ENCODE measurements at places on chromosomes 2 and 18.

DNA sequence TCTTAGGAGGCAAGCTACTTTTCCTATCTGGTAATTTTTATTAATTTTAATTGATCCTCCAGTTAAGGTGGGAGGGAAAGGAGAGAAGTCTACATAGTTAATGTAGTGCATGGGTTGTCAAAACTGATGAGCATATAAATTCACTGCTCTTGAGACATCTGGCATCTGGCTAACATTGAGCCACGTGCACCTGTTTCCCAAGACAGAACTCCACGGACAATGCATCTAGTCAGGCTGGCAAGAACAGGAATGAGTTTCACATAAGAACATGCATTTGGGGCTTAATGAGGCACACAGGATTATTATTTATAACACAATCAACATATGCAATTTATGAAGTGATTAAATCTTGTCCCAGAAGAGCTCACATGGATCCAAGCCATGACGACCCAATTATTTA is 16.2 kb upstream of the RAB1A start:
- no peak for DNase-seq

GRCh38 chr18:27355308-27355707 is 170.2 kb upstream of the CHST9 start:
- no peak for DNase-seq

DNA sequence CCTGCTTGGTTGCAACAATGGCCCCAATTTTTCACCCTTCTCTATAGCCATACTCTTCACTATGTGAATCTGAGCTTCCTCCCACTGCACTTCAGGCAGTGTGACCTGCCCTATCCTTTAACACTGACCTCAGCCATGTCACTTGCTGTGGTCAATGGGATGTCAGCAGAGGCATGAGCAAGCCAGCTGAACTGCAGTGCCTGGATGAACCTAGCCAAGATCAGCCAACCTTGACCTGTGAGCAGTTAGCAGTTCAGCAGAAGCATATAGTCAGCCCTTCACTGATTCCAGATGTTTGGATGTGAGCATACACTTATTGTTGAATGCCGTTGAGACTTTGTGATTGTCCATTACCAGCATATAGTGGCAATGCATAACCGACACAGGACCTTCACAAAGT is 63.4 kb upstream of the BOD1L2 start:
- DNase-seq = no peak

GRCh38 chr18:23710068-23710527 is 20.8 kb downstream of the LAMA3 start:
- DNase-seq = peak; percentile 60

DNA sequence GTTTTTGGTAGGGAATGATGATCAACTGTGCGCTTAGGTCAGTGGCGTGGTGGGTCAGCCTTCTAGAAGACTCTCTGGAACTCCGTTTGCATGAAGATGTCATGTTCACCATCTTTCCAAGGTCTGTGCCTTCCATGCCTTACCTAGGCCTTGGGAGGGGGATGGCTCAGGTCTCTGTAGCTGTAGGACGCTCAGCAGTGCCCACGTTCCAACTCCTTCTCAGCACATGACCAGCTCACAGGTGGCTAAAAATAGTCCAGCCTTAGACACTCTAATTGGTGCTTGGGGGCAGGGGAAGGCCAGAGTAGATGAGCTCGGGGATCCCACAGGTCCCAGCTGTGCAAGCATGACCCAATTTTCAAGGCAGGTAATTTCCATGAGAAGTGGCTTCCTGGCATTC is 42.3 kb upstream of the TEX51 start:
- DNase-seq = no peak

- DNase-seq = no peak
Measured at GRCh38 chr2:85158559-85159273, 25.5 kb downstream of the TCF7L1 start.

DNA sequence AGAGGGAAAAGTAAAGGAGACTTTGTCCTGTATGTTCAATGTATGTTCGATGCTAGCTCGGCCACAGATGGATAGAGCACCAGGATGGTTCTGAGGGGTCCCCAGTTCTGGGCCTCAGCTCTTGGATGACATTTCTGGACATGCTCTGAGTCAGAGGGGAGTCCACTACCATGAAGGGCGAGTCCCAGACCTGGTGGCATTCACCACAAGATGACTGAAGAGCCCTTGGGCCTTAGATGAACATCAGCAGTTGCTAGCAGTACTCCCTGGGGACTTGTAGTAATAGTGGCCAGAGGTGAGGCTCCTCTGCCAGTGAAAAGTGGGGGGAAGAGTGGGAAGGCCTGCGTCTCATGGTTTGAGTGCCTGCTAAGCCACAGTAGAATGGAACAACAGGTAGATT is 109.5 kb downstream of the GRB14 start:
- no peak for DNase-seq

DNA sequence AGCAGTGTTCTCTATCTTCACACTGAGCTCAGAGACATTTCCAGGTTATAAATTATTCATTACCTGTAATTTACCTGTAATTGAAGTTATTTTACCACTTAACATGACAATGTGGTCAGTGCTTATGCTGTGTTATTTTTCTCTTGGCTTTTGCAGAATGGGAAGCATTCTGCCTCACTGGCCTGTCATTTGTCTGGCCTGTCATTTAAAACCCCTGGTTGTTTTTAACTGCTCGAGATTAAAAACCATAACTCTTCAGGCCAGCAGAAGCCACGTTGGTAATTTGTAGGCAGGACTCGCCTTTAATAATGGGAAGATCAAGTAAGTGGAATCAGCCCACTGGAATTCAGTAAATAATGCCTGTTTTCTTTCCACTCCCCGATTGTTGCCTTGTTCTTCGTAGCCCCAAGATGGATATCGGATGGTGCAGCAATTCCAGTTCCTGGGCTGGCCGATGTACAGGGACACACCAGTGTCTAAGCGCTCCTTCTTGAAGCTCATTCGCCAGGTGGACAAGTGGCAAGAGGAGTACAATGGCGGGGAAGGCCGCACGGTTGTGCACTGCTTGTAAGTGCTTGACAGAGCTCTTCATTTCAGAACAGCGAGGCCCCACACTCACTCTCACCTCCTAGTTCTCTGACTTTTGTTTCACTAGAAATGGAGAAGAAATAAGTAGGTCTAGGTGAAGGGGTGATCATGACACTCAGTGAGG is 222.4 kb upstream of the RAB12 start:
- no peak for DNase-seq

GRCh38 chr2:174085781-174086180 is 120.6 kb upstream of the SP3 start:
- DNase-seq = no peak

- peak; percentile 17 for DNase-seq
Measured at GRCh38 chr2:234091432-234091879, 41.0 kb downstream of the SPP2 start.

DNA sequence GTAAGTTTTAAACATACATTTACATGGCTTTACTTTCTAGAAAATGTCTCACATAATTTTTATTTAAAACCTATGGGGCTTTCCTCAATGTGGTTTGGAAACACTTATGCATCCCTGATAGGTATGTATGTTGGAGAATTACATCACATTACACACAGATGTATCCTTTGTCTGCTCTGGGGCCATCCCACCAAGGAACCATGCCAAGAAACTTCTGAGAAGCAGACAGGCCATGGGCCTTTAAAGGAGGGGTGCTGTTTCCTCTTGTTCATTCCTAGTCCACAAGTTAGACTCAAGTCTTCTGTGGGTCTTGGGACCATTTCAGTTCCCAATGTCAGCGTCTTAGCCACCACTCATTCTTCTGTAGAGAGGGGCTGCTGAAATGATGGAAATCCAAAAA is 162.0 kb upstream of the SETBP1 start:
- DNase-seq = peak; percentile 28

- no peak for DNase-seq
Measured at GRCh38 chr18:50080932-50081560, 113.9 kb downstream of the MYO5B start.

- peak; percentile 55 for DNase-seq
Measured at GRCh38 chr18:9348079-9348671, 13.6 kb downstream of the TWSG1 start.

GRCh38 chr2:58866040-58866439 is 624.9 kb upstream of the FANCL start:
- no peak for DNase-seq

DNA sequence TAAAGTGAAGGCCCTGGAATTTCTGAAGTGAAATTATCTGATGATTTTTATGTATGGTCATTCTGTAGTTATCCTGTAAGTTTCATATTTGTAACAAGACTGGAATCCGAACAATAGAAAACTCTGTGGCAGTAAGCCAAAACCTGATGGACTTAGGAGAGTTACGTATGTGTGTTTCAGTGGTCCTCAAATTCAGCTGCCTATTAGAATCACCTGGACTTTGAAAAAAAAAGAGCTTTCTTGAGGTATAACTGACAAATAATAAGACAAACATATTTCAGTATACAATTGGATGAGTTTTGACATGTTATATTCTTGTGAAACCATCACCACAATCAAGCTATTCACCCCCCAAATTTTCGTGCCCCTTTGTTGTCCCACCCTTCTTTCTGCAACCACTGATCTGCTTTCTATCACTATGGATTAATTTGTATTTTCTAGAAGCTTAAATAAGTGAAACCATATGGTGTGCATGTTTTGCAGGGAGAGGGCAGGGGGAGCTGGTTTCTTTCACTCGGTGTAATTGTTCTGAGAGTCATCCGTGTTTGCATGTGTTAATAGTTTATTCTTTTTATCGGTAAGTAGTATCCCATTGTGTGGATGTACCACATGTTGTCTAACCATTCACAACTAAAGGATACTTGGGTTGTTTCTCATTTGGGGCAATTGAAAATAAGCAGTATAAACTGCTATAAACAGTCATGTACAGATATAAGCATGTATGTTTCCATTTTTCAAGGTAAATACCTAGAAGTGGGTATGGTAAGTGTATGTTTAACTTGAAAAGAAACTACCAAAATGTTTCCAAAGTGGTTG is 50.2 kb upstream of the EML4 start:
- DNase-seq = no peak

- DNase-seq = no peak
Measured at GRCh38 chr18:35378574-35378896, 1.4 kb upstream of the ZNF396 start.

DNA sequence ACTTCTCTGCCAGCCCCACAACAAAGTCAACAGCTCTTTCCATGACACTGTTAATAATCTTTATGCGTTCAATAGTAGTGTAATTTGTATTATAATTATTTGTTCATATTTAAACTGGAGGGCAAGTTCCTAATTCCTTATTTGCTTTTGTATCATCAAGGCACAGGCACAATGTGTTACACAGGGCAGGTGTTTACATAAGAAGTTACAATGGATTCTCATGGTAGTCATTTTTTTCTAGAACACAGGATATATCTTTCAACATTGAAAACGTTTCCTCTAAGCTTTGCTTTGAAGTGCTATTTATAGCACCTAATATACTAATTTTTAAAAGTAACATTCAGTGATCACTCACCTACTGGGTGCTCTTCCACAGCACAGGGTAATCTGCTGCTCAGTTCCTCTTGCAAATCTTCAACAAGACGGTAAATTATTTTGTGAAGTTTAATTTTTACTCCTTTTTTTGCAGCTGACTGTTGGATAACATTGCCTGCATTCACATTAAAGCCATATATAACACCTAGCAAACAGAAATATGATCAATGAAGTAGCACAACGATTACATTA is 7.3 kb downstream of the RPS27A start:
- no peak for DNase-seq

- DNase-seq = no peak
Measured at GRCh38 chr2:15943378-15944280, 3.3 kb downstream of the MYCN start.

DNA sequence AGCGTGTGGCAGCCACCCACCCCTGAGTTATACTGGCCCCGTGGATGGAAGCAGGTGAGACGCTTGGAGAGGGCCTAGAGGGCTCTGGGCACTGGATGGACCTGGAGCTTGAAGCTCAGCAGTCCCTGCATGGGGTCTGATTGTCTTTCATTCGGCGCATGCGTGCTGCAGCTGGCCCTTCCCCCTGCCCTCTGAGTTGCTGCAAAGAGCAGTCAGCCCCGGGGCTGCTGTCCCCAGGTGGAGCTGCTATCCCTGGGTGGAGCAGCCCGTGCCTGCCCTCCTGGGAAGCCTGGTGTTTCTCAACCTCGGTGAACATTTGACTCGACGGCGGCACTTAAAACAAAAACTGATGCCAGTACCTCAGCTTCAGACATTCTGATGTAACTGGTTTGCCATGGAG is 29.6 kb downstream of the IGFBP5 start:
- DNase-seq = no peak

GRCh38 chr2:64842030-64842429 is 147.2 kb upstream of the SLC1A4 start:
- DNase-seq = no peak

GRCh38 chr2:72921088-72921851 is 4.0 kb downstream of the EMX1 start:
- no peak for DNase-seq

- peak; percentile 73 for DNase-seq
Measured at GRCh38 chr2:26640331-26640745, 828 bp downstream of the CIB4 start.

GRCh38 chr2:239227661-239228371 is 173.0 kb downstream of the HDAC4 start:
- DNase-seq = peak; percentile 27

GRCh38 chr18:46622451-46622850 is 34.6 kb downstream of the LOXHD1 start:
- no peak for DNase-seq

GRCh38 chr2:239598011-239598731 is 197.4 kb upstream of the HDAC4 start:
- no peak for DNase-seq

- no peak for DNase-seq
Measured at GRCh38 chr2:166148500-166149400, 20.9 kb upstream of the SCN1A start.

DNA sequence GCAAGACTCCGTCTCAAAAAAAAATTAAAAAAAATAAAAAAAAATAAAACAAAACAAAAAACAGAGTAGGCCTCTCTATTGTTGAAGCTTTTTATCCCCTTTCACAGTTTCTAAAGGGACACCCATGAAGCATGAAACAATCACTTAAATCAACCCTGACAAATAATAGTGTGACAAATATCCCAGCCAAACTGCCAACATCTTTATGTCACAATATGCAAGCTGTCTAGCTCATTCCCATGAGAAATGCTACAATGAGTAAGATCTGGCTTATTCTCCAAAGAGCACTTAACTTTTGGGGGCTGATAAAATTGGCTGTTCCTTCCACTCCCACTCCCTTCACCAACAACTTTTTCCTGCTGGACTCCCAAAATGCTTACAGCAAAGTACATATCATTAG is 21.7 kb upstream of the ABCA12 start:
- no peak for DNase-seq

- no peak for DNase-seq
Measured at GRCh38 chr18:42364766-42365165, 409.7 kb downstream of the PIK3C3 start.

All from fibroblast of mammary gland (primary cell).